ENCODE measurements at places on chromosomes 2 and 18.

DNA sequence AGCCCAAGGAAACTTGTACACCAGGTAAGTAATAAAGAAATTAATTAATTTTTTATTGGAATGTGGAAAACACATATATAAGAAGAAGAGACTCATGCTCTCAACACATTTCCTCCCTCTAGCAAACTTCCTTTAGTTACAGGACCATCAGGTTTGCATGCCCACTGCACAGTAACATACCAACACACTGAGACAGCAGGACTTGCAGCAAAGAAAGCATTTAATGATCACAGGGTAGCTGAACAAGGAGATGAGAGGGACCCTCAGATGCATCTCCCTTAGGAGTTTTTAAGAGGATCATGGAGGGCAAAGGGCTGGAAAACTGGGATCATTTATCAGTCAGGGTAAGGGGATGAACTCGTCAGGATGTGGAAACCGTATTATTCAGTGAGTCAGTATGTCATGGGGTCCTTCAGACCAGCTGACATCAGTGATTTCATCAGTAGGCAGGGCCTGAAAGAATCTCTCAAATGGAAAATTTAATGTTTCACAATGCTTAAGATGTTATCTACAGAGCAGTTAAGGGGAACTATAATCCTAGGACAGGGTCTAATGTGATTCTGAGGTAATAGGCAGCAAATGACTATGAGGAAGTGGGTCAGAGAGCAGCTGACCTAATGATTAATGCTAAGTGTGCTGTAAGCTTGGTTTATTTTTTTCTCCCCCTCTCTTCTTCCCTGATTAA lies 193.8 kb upstream of the RND3 start:
- DNase-seq, result peak; percentile 97

DNA sequence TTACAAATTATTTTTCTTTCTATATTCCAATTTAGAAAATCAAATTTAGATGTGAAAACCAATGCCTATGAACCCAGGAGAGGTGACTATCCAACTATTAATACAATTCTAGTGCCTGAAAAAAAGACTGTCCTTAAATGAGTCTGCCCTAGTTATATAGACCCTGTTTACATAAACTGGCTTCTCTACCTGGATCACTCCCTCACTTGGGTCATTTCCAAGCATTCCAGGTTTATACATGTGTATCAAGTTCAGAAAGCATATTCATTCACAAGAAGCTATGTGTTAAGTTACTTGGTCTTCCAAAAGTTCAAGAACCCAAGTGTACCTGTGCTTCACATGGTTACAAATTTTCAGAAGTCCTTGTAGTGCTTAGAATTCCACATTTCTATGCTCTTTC lies 8.3 kb downstream of the ZNF385B start:
- DNase-seq, result no peak

GRCh38 chr2:204948822-204949221 lies 403.5 kb downstream of the PARD3B start:
- no peak for DNase-seq

DNA sequence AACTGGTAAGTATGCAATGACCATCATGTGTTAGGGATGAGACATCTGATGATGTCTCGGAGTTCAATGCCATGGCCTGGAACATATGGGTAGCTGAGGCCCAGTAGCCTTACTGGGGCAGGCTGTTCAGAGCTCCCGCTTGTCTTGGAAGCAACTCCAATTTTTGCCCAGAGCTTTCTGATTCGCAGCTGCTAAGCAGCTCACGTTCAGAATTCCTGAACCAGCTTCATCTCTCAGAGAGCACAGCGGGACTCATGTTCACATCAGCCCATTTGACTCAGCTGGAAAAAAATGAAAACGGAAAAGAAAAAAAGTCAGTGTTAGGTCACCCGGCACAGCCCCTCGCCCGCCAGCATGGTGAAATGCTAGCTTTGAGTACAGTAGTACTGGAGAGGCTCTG lies 16.8 kb upstream of the LRATD1 start:
- no peak for DNase-seq

DNA sequence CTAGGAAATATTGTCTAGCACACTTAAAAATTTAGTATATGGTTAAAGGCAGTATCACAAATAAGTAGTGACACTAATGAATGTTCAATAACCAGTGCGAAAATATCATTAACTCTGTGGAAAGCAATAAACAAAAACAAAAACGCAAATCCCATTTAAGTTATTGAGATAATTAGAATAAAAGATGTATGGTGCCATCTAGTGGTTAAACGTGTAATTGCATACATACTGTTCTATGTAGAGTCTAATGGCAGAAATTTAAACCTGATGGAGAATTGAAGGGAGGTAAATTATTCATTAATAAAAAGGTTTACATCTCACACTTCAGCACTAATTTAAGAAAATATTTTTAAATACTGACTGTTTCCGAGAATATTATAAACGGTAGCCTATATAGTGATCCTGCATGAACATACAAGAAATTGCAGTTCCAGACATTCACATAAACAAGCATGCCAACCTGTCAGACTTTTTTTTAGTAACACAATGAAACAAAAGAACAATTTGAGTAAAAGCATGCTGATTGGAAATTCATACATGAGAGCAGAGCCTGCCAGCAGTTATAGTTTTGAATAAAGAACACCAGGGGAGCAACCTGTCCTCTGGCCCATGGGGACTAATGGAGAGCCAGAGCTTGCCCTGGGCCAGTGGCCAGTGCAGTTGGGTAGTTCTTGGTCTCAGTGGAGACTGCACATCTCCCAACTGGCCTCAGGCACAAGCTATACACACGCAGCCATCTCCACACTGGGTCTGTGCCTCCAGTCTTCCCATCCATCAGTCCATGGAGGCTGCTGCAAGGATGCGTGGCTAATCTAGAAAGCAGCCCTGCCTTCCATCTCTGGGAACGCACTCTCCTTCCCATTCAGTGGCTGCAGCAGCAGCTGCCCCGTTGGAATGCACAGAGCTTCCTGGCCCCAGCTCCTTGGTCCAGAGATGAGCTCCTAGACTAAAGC lies 28.0 kb downstream of the GCG start:
- DNase-seq, result peak; percentile 78

DNA sequence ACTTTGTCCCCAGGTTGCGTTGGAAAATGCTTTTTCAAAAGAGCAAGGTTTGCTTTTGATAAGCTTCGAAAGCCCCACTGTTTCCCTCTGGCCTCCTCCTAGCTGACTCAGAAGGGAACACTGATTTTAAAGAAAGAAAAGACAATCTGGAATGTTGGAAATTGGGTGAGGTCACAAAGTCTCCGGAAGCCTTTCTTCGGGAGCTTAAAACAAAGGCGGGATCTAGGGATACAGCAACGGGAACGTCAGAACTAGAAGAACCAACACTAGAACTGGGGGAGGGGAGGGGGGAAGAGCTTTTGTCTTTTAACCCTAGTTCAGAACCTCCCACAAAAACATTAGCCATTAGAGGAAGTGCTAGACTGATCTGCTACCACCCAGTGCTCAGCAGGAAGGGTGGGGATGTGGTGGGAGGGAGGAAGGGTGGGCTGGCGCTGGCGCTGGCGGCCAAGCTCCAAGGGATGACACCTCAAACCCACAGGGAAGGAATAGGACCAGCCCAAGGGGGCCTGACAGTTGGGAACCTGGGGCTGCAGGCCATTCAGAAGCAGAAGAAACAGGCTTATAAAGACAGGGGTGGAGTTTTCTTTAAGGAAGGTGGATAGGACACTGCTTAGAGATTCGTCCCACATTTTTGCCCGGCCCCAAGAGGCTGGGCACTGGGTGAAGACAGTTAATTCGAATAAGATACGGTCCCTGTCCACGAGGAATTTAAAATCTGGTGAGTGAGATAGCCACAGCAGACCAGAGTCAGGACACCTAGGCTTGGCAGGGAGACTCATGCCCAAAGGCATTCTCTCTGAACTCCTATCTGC lies 1.7 kb downstream of the TMSB10 start:
- DNase-seq, result peak; percentile 94

- no peak for DNase-seq
Observed at GRCh38 chr2:174753038-174753633, 11.1 kb downstream of the CHRNA1 start.

DNA sequence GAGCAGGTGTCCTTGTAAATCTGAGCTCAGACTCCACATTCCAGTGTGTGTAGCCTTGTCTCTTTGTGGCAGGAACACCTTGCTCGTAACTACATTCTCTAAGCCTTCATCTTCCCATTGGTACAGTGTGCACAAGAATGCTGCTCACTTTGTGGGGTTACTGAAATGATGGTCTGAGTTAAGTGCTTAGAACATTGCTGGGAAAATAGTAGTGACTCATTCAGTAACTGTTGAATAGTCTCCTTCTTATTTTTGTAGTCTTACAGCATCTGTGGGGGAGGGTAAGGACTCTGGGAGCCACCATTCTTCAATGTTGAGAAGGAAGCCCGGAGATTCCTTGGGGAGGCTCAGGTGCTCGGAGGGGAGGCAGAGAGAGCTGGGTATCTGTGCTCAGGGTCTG lies 236.0 kb upstream of the HDAC4 start:
- no peak for DNase-seq

DNA sequence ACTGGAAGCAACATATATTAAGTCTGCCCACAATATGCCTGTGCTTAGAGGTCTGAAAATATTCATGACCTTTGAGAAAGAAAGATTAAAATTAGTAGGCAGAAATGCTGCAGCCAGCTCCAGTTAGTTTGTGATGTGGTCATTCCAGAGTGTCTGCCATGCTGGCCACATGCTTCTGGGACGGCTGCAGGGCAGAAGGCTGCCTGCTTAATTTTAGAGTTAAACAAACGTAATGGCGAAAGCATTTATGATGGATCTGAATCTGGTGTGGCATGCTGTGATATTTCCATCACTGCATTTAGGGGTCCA lies 95.4 kb downstream of the FHOD3 start:
- no peak for DNase-seq

GRCh38 chr2:106106622-106107508 lies 87.2 kb downstream of the UXS1 start:
- DNase-seq, result no peak

Measured in ELR (cell line).